ENCODE measurements at places on chromosomes 6 and 20. TPM values are rescaled to one million over a fixed set of nuclear protein-coding genes. Genes with fewer than 3 reads are reported as not detected.

The TIAM2 gene
- 12.7 TPM for total RNA-seq

The SMIM13 gene
- 5.4 TPM for total RNA-seq

The CALHM6 gene
- not detected for total RNA-seq

The OPRL1 gene
- total RNA-seq: 3.3 TPM

The POU5F1 gene
- total RNA-seq: 17.2 TPM

The KIAA1586 gene
- 88.1 TPM for total RNA-seq

The SMLR1 gene
- total RNA-seq: not detected

The WFDC10B gene
- not detected for total RNA-seq

The RIMS4 gene
- 7.8 TPM for total RNA-seq

The NCOA6 gene
- 10.9 TPM for total RNA-seq

The RAET1G gene
- total RNA-seq: not detected

The NTSR1 gene
- total RNA-seq: 0.12 TPM

GRCh38 chr20:23587631-23588030, 18.1 kb downstream of the CST9 start:
- DNase-seq: no peak

- no peak for DNase-seq
Measured at GRCh38 chr6:108550256-108550655, 10.5 kb upstream of the FOXO3 start.

GRCh38 chr6:33211666-33212422, 3.5 kb downstream of the RING1 start:
- DNase-seq: peak; percentile 42

- DNase-seq: peak; percentile 11
Measured at GRCh38 chr20:1267161-1267560, 1.1 kb downstream of the SNPH start.

GRCh38 chr20:58198901-58199355, 29.5 kb downstream of the ANKRD60 start:
- DNase-seq: no peak

DNA sequence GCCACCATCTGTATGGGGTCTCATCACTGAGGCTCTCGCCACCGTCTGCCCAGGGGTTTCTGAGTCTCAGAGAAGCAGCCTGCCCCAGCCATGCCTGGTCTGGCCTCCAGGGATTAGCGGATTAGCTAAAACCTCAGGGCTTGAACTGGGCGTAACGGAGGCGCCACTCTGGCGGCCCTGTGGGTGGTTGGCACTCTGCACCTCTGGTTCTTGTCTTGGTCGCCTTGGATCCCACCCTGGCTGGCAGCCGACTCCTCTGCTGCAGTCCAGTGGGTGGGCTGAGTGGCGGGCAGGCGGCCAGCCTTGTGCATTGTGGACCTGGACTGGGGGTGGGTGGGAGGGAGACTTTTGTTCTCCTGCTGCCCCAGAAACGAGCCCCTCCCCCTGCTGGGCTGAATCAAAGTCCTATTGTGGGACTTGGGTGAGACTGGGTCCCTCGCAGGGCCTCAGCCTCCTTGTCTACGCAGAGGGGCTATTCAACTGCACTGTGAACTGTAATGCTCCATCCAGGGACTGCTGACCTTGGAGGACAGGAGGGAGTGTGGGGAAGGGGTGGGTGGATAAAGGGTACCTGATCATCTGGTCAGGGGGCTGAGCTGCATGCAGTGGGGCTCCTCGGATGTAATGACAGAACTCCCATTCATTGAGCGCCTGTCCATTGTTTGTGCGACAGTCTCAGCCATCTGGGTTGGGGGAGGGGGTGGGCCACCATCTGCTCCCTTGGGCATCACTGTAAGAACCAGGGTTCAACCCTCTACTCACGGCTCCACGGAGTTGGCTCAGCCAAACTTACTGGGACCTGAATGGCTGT, 23.9 kb downstream of the SUN5 start:
- peak; percentile 57 for DNase-seq

- no peak for DNase-seq
Measured at GRCh38 chr20:46183768-46184167, 65.7 kb downstream of the CD40 start.

GRCh38 chr6:11731423-11731822, 47.2 kb downstream of the ADTRP start:
- DNase-seq: no peak

GRCh38 chr6:86380571-86381125, 556.7 kb upstream of the HTR1E start:
- DNase-seq: no peak

DNA sequence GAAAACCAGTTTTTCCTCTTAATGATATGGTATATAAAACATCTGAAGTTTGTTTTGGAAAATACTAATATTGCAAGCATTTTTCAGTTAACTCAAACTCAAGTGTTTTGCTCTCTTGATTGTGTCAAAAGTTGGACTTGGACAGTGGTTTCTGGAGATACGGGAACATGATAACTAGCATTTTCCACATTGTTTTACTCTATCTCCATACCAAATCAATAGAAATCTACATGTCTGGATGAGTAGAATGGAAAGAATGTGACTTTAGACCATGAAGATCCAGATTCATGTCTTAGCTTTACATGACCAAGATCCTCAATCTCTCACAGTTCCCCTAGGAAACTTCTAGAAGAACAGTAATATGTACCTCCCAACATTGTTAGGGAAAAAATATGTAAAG, 22.2 kb upstream of the FBXO30 start:
- no peak for DNase-seq

DNA sequence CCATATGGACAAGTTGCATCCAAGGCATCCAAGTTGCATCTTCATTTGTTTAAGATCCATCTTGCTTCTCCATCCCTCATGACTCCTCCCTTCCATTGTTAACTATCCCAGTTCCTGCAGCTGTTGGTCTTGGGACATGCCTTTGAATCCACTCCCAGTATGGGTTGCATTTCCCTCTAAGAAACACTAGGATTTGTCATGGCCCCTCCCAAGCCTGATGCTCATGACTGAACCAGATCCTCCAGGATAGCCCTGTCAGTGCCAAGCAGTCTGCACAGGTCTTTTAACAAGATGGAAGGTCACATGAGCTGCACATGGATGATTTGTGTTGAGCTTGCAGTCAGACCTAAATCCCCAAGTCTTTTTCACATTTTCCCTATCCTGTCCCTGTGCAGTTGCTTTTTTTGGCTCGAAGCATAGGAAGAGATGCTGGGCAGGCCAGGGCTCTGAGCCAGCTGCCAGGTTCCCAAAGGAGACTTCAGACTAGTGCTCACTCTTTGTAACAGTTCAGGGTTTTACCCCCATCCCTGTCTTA, 4.2 kb downstream of the PPP2R5D start:
- no peak for DNase-seq

DNA sequence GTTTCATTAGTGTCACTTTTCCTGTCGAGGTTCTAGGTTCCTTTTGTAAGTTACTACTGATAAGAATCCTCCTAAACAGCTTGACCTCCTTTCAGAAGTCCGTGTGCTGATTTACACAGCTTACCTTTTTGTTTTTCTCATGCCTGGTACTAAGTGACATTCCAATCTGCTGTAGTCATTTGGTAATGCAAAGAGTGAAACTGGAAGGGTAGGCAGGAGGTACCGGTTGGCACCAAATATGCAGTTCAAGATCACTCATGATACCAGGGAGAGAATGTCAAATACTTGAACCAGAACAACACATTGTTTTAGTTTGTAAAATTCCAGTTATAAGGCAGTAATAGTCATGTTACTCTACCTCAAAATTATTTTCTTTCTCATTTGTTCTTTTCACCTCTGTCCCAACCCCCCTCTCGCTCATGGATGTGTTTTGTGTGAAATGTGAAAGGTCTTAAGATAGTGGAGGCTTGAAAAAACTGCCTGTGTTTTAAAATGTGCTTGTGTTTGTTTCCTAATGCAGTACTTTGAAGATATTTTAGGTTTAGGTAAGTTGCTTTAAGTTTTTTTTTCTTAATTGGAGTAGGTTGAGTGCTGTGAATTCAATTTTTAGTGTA, 23.2 kb downstream of the AFDN start:
- peak; percentile 55 for DNase-seq

DNA sequence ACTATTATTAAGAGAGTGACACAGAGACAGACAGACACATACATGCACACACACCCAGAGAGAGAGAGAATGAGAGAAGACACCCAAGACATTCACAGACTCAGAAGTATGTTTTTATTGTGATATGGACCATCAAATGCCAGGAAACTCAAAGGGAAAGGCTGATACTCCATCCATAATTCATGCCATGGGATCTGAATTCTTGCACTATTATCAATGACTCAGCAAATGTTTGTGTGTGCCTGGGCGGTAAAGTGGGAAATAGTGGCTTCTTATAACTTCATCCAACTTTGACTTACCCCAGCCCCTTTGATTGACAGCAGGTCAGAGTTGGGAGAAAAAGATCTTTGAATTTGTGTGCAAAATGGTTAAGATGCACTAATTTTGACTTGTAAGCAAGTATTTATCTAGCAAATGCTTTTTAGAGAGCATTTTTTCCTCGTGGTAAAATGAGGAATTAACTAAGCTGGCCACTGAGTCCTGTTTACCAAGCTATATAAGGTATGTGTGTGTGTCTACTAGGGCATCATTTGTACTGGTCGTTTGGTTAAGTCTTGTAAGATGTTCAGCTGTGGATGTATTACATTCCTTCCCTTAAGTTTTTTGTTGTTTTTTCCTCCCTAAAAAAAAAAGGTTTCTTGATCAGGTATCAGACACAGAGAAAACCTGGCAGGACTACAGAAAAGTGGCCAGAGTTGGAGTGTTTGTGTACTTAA, 3.0 kb upstream of the CCN2 start:
- no peak for DNase-seq

- no peak for DNase-seq
Measured at GRCh38 chr6:147530132-147531060, 21.9 kb downstream of the SAMD5 start.

GRCh38 chr6:73081955-73082354, 143.3 kb downstream of the KHDC1L start:
- DNase-seq: peak; percentile 23

DNA sequence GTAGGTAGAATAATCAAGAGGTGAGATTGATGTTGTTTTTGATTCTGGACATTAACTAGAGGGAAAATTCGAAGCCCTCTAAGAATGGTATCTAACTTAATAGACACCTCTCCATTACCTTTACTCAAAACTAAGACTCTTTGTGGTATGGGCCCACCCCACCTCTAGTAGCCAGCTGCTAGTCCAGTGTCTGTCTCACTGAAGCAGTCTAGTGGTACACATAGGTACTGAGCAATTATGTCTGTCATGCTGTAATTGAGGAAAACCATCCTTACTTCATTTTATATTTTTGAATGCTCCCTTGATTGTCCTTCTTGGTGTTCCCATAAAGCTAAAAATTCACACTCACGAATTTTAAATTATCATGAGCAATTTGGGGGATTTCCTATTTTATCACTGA, 290.7 kb downstream of the ARHGAP18 start:
- DNase-seq: no peak
